Peyer's patch (tissue), 4 donors: ENCODE measurements at places on chromosomes 5 and 9. TPM values are rescaled to one million over a fixed set of nuclear protein-coding genes. Genes with fewer than 3 reads are reported as not detected.

DNA sequence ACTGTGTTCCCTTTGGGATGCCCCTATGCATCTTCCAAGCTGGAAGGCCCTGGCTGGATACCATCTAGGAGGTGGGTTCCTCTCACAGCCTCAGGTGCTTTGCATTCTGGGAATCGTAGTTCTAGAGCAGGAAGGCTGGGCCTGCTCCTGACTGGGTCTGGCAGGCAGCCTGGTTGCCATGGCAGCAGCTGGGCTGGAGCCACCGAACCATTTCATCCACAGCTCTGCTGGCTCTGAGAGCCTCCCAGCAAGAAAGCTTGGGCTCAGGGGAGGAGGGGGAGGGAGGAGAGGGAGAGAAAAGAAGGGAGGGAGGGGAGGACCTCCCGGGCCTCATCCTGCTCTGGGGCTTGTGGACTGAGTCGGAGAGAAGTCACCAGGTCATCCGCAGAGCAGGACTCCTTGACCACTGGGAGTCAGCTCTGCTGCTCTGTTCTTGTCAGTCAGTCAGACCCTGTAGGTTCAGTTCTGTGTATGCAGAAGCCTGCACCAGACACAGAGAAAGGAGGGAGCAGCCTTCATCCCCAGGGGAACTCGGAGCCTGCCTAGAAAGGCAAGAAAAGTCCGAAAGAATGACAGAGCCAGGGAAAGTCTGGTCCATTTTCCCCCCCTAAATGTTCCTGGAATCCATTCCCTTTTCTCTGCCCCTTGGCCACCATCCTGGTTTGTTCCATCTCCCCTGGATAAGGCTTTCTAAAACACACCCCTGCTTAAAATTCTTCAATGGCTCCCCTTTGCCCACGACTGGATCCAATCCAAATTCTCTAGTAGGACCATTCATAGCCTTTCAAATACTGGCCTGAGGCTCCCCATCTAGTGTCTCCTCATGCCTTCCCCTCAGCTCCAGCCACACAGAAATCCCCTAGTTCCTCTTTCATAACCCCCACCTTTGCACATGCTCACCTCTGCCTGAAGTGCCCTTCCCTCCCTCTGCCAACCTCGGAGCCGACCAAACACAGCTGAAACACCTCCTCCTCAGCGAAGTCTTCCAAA lies 65.4 kb upstream of the ARAP3 start:
- no peaks in the 10 kb centered on the region for H3K4me1 ChIP-seq
- H3K4me3 ChIP-seq = no peak overlapping the region
- H3K27ac ChIP-seq = no peak overlapping the region
- DNase-seq = peak; percentile 67

DNA sequence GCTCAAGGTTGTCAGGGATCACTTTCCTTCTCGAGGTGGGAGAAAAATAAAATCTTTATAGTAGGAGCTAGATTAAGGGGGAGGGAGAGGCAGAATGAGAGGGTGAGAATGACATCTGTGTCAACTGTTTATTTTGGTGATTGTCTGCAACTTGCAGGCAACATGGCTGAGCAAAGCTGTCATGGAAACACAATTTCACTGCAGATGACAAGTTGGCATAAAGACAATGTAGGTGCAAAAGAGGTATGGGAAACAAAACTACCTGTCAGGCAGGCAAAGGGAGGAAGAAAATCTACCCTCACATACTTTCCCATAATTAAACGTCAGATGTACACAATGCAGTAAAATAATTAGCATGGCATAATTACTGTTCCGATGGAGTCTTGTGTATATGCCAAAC lies 167.4 kb downstream of the SLIT3 start:
- H3K4me3 ChIP-seq = no peak overlapping the region
- no peaks in the 10 kb centered on the region for H3K4me1 ChIP-seq
- no peaks in the 10 kb centered on the region for H3K36me3 ChIP-seq
- no peak for DNase-seq
- H3K27ac ChIP-seq = no peak overlapping the region

The FBXL7 gene
- total RNA-seq = 25.6 TPM

GRCh38 chr9:93058355-93059010 lies at the start of gene SUSD3:
SUSD3 (plus strand) TSS chr9:93058701; CDS start chr9:93058743, 42 bp downstream.
- H3K4me3 ChIP-seq = peak within 1 kb of the TSS; percentile 71
- peak; percentile 92 for DNase-seq
- peaks cover 46% of the 10 kb centered on the region for H3K4me1 ChIP-seq
- peak within 1 kb of the TSS; percentile 95 for H3K27ac ChIP-seq

- no peaks in the 10 kb centered on the region for H3K4me1 ChIP-seq
- DNase-seq = no peak
- H3K36me3 ChIP-seq = no peaks in the 10 kb centered on the region
- H3K27me3 ChIP-seq = no peaks in the 10 kb centered on the region
These were observed 223.4 kb downstream of the PARP8 start for GRCh38 chr5:50889790-50890189.

GRCh38 chr5:54658010-54658409 lies 140.5 kb downstream of the SNX18 start:
- no peak overlapping the region for H3K4me3 ChIP-seq
- H3K4me1 ChIP-seq = no peaks in the 10 kb centered on the region
- H3K36me3 ChIP-seq = no peaks in the 10 kb centered on the region
- no peak overlapping the region for H3K27ac ChIP-seq
- no peak for DNase-seq

- no peak overlapping the region for H3K27ac ChIP-seq
- no peaks in the 10 kb centered on the region for H3K4me1 ChIP-seq
- no peaks in the 10 kb centered on the region for H3K27me3 ChIP-seq
- no peaks in the 10 kb centered on the region for H3K36me3 ChIP-seq
These were observed 92.9 kb upstream of the IER5L start for GRCh38 chr9:129270903-129271431.

The SLC1A1 gene
- total RNA-seq = 5.0 TPM

- H3K27me3 ChIP-seq = no peaks in the 10 kb centered on the region
- no peaks in the 10 kb centered on the region for H3K36me3 ChIP-seq
- no peak for DNase-seq
- no peaks in the 10 kb centered on the region for H3K4me1 ChIP-seq
- H3K27ac ChIP-seq = no peak overlapping the region
These were observed 43.4 kb upstream of the CDKN2B start for GRCh38 chr9:22052376-22052945.

The PCDHGA12 gene
- total RNA-seq = 1.4 TPM

DNA sequence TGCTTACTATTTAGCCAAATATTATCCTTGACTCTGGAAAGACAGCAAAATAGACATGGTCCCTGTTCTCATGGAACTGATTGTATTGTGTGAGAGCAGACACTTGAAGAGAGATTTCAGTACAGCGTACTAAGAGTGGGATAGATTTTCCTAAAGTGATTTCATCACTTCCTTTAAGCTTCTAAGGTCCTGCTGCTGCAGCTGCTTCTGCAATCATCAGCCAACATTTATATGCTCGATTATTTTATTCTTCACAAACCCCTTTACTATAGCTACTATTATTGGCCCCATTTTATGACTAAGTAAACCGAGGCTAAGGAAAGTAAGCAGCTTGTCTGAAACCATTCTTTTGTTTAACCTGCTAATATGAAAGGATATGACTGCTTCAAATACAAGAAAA lies 137.7 kb downstream of the SPATA31D1 start:
- DNase-seq = no peak
- H3K27ac ChIP-seq = no peak overlapping the region
- H3K27me3 ChIP-seq = no peaks in the 10 kb centered on the region
- no peak overlapping the region for H3K4me3 ChIP-seq
- no peaks in the 10 kb centered on the region for H3K36me3 ChIP-seq

DNA sequence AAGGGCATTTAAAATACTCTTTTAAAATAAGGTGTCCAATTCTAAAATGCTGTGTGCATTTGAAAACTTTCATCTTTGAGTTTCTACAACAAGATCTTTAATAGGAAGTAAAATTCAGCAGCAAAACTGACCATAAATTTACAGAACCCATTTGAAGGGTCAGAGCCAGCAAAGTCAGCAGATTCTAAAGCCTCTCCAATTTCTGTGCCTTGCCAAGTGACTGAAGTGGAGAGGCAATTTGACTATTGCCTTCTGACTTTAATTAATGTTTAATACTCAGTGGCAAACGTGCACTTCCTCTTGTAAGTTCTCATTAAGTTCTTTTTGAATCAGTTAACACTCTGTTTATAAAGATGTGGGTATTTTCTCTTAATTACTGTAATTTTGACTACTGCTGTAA lies 155.2 kb downstream of the BAAT start:
- H3K36me3 ChIP-seq = no peaks in the 10 kb centered on the region
- no peak for DNase-seq
- H3K4me1 ChIP-seq = peaks cover 7% of the 10 kb centered on the region
- H3K4me3 ChIP-seq = no peak overlapping the region
- no peaks in the 10 kb centered on the region for H3K27me3 ChIP-seq

DNA sequence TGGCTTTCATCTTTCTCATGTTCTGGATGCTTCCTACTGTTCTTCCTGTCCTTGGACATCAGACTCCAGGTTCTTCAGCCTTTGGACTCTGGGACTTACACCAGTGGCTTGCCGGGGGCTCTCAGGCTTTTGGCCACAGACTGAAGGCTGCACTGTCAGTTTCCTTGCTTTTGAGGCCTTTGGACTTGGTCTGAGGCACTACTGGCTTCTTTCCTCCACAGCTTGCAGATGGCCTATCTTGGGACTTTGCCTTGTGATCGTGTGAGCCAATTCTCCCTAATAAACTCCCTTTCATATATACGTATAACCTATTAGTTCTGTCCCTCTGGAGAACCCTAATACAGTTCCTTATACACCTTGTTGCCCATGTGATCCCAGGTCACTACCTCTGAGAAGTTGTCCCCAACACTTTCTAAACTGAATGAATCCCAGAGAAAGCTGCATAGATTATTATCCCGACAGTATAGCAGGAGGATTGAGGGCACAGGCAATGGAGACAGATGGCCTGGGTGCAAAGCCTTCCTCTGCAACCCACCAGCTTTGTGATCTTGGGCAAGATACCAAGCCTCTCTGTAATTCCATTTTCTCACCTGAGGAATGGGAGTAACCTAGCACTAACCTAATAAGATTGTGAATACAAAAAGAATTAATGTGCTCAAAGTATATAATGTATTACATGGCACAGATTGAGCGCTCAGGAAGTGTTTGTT lies 449.6 kb upstream of the BRINP1 start:
- no peak overlapping the region for H3K4me3 ChIP-seq
- H3K36me3 ChIP-seq = no peaks in the 10 kb centered on the region
